ENCODE measurements at places on chromosomes 11 and 22.
A peak's percentile ranks its signal among the peaks of the same experiment; 100 is the strongest.

DNA sequence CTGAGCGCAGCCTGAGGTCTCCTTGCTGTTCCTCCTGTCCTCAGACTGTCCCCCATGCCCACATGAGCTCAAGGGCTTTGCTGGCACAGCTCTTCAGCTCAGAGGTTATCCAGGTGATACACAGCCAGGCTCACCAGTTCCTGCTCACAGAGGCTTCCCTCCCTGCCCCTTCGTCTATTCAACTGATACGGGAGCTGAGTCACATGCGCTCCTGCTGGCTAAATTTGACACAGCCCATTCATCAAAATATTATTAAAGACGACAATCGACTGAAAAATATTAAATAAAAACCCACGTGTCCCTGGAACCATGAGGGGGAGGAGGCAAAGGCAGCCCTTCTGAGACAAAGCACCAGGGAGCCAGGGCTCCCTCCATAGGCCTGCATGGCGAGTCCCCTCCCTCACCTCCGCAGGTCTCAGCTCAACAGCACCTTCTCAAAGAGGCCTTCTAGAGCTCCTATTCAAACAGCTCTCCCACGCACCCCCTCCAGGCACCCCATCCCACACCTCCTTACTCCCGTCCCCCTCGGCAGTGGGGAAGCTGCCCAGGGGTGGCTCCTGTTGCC, 40.5 kb downstream of the DUSP8 start:
- DNase-seq = no peak

DNA sequence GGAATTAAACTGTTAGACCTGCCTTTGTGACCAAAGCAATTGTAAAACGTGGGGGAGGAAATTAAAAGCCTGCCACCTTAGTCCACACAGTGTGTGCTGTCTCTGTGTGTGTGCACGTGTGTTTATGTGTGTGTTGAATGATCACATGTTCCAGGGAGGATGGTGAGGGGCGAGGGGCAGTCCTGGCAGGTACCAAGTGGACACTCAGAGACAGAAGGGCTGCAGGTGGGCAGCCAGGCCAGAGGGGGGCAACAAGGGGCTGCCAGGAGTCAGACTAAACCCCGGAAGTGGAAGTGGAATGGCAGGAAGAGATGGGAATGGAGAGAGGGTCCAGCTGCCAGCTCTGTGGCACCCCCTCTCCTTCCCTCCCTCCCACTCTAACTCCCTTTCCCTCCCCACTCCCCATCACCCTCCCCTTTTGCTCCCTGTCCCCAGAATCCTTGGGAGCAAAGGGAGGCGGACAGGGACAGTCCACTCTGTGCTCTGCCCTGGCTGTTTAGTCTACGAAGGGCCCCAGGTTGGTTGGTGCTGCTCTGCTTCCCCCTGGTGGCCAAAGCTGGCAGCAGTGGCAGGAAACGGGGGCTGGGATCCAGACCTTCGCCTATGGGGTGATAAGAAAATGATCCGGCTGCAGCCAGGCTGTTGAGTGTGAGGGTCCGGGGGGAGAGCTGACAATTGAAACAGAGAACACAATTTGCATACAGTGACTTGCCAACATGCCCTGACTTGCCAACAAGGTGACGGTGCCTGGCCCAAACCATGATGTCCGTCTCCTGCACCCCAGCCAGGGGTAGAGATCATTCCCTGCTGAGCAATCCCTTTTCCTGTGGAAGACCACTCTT, 24.4 kb downstream of the P2RY2 start:
- peak; percentile 76 for DNase-seq

GRCh38 chr11:2995893-2996554, 3.9 kb upstream of the NAP1L4 start:
- DNase-seq = no peak

DNA sequence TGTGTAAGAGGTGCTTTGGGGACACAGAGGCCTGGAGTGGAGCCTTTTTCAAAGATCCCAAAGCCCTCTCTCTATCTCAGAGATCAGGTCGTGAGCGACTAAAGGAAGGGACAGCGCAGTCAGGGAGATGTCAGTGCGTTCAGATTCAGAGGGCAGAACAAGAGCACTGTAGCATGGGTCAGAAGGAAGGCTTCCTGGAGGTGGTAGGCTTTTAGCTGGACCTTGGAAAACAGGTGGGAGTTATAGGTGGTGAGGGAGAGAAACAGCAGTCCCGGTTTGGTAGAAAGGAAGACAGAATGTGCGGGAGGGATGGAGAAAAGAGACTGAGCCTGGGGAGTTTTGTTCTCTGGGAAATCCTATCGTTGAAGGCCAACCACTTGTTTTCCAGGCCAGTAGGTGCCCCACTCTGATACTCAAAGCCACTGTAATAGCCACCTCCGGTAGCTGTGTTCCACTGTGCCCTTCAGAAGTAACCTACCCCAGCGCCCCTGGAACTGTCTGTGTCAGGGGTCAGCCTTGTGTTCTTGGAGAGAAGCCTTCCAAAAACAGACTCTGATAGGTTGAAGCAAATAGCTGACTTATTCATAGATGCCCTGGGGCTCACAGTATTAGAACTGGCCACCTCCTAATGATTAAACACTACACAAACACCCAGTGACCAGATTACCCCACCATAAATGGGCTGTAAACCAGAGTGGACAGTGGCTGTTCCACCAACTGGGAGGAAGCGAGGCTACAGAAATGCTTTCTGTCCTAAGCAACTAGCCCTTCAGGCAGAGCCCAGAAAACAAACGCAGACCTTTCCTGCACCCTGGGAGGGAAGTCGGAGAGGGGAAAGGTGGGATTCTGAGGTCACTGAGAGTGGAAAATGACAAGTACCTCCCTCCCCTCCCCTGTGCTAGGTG, 157.7 kb downstream of the DBX1 start:
- no peak for DNase-seq

GRCh38 chr11:29984544-29984943, 32.3 kb downstream of the KCNA4 start:
- DNase-seq = no peak

- DNase-seq = no peak
Observed at GRCh38 chr22:46280999-46281623, 13.3 kb downstream of the TTC38 start.

- no peak for DNase-seq
Observed at GRCh38 chr22:27273436-27273835, 528.1 kb downstream of the MN1 start.

DNA sequence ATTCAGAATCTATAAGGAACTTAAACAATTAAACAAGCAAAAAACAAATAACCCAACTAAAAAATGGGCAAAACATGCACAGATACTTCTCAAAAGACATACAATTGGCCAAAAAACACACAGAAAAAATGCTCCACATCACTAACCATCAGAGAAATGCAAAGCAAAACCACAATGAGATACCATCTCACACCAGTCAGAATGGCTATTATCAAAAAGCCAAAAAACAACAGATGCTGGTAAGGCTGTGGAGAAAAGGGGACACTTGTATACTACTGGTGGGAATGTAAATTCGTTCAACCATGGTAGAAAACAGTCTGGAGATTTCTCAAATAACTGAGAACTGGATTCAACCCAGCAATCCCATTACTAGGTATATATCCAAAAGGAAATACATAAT, 24.8 kb downstream of the ENTHD1 start:
- DNase-seq = no peak

- no peak for DNase-seq
Observed at GRCh38 chr11:27100534-27100933, 59.9 kb downstream of the BBOX1 start.

GRCh38 chr11:22341588-22341931, 3.4 kb downstream of the SLC17A6 start:
- no peak for DNase-seq

- DNase-seq = no peak
Observed at GRCh38 chr11:3010521-3011275, 18.6 kb upstream of the NAP1L4 start.

- no peak for DNase-seq
Observed at GRCh38 chr11:44031549-44031948, 16.2 kb upstream of the ACCSL start.

DNA sequence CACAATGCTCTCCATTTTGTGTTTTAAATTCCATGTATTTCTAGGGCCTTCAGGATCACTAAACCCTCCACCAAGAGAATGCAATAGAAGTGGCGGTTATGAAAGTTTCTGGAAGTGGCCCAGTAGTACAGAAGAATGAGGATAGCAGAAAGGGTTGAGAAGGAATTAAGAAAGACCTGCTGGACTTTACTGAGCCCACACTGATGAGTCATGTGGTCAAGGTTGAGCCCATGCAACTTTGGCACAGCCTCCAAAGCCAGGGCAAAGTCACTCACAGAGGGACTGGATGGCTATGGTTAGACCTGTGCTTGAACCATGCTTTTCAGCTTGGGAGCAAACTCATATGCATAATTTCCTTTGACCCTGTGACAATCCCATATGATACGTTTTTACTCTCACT, 102.9 kb upstream of the PLET1 start:
- no peak for DNase-seq

DNA sequence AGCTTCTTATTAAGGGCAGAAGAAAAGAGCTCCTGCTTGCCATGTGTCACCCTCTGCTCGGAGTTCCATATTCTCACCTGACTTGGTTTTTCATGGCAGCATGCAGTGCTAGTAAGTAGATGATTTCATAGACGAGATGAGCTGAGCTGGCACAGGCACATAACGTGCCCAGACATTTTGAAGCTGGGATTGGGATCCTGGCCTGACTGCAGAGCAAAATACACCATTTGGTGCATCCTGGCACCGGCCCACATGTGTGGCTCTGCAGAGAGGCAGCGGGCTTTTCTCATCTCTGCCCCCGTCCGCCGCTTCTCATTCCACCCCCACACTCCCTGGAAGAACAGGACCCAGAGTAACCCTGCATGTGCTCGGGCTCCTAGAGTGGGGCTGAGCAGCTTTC, 24.8 kb downstream of the FAM118A start:
- no peak for DNase-seq

DNA sequence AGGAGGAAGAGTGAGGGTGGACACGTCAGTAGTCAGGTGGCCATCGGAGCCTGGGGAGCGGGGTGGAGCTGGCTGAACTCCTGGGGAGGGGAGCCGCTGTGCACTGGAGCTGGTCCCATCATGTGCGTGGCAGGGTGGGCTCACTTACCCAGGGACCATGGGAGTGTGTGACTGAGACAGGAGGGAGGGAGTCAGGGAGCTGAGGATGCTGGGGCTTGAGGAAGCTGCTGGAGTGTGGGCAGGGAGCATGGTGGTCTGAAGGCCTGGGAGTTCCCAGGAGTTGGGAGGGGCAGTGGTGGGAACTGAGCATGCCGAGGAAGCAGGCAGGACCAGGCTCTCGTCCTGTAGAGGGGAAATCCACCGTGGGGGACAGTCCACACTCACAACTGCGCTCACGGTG, 18.0 kb downstream of the CLDN5 start:
- no peak for DNase-seq

DNA sequence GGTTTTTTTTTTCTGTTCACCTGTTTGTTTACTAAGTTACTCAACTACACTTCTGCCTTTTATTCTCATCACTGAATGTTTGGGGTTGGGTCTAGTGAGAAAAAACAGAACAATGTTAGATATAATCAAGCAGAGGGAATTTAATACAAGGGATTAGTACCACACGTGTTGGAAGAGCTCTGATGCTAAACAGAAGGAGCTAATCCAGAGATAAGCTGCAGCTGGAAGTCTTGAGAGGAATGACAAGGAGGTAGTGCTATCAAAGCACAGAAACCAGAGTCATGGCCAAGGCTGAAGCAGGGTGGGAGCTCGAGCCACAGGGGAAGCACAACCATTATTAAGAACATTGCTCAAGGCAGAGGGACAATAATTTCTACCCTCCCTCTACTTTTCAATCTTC, 604.1 kb upstream of the ANO5 start:
- DNase-seq = no peak

DNA sequence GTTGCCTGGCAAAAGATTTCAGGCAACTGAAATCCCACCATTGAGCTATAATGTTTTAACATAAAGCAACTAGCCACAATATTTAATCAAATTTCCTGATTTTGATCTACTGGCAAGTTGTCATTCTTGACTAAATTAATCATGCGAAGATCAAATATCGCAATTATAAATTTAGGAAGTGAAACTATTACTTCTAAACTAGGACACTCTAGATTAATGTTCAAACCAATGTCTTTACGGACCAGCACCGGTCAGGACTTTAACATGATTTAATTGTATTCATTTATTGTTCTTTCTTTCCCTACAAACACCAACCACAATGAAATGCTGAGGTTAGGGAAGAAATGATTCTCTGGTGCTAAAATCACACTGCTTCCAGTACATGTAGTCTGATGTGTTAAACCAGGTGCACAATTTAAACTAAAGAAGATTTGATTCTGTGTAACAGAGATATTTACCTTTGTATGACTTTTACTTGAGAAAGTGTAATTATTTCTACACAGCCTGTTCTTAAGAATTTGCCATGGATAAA, 14.9 kb downstream of the GAS2 start:
- DNase-seq = no peak

DNA sequence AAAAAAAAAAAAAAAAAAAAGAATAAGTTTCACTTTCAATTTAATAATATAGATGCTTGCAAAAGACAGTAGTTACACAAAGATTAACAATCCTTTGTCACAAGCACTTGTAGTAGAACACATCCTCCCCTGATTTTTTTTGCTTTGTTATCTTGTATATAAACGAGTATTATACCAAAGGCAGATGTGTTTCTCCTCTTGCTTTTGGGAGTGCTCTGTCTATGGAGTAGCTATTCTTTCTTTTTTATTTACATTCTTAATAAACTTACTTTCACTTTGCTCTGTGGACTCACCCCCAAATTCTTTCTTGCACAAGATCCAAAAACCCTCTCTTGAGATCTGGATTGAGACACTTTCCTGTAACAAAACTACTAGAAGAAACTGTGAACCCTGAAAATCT, 3.4 kb upstream of the MRPL16 start:
- no peak for DNase-seq

DNA sequence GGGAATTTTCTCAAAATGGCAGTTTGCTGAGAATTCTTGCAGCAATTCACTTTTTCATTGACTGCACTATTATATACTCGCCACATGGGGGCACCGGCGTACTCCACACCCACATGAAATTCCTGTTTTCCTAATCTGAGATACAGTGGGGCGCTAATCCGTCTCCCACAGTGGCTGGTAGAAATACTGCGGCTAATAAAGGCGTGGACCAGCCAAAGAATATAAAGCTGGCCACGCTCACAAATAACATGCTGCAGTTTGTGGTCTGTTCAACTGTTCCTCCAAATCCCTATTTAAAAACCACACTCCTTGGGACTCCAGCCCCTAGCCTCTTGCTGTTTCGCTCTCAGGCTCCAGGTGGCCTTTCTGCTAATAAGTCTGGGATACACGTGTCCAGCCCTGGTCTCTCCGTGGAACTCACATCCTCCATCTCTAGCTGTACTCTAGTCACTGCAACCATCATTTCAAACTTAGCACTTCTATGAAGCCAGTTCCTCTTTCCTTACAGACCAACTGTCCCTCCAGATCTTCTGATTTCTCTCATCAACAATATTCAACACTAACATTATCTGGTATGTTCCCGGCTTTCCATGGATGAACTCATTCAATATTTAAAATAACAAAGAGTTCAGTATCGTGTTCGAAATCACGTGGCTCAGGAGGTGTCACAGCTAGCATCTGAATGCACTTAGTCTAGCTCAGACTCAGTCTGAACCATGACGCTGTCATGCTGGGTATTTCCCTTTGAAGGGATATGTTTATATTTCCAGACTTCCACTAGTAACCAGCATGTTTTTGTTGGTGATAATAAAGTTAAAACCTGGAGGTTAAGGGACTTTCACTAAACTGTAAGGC, 22.0 kb downstream of the TBRG1 start:
- peak; percentile 50 for DNase-seq

- DNase-seq = no peak
Observed at GRCh38 chr11:103794262-103794661, 242.2 kb upstream of the DDI1 start.

- no peak for DNase-seq
Observed at GRCh38 chr11:35098855-35099254, 40.1 kb upstream of the CD44 start.
